ENCODE measurements at places on chromosomes 2 and 18. TPM values are rescaled to one million over a fixed set of nuclear protein-coding genes. Genes with fewer than 3 reads are reported as not detected.

GRCh38 chr18:61471942-61472341 is 138.7 kb downstream of the CDH20 start:
- no peak for DNase-seq

DNA sequence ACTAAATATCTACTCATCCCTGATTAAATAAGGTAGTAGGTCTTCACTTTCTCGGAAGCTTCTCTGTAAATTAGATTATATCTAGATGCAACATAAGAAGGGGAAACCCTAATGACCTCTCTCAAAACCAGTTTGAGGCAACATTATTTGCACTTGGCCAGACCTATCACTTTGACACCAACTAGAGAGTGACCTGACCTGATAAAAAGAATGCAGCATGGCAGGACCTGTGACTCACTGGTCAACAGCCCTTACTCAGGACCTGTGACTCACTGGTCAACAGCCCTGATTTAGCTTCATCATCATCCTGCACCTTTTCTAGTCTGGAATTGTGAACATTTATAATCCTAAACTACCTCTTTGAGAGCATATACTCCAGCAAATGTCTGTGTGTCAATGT is 1957.7 kb upstream of the CELF4 start:
- no peak for DNase-seq

DNA sequence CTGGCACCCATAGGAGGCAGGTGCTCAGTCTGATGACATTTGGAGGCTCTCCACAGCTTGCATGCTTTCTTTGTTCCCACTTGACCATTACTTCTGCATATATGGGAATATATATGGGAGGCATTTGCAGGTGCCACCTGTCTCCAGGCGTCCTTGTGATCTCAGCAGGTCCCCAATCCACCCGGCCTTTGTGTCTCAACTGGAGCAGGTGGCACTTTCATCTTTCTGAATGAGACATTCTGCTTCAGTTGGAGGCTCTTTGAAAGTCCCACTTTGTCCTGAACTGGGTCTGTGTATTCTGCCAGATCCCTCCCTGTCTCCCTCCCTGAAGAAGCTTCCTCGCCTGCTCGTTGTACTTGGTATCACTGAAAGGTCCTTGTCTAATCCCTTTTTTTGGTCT is 318.1 kb upstream of the EPAS1 start:
- DNase-seq: no peak

Gene SNTG2
- 18.2 TPM for total RNA-seq

DNA sequence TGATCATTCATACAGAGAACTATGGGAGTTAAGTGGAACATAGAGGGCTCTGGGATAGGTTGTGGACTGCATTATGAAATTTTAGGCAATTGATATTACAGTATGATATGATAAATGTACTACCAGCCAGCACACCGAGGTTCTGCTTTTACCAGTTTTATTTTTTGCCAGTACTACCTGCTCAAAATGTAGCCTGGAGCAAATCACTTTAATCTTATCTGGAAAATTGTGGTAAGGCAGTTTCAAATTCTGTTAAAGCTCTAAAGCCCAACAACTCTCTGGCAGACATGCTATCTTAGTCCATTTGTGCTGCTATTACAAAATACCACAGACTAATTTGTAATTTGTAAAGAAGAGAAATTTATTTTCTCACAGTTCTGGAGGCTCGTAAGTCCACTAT is 474.9 kb upstream of the CWC22 start:
- no peak for DNase-seq

DNA sequence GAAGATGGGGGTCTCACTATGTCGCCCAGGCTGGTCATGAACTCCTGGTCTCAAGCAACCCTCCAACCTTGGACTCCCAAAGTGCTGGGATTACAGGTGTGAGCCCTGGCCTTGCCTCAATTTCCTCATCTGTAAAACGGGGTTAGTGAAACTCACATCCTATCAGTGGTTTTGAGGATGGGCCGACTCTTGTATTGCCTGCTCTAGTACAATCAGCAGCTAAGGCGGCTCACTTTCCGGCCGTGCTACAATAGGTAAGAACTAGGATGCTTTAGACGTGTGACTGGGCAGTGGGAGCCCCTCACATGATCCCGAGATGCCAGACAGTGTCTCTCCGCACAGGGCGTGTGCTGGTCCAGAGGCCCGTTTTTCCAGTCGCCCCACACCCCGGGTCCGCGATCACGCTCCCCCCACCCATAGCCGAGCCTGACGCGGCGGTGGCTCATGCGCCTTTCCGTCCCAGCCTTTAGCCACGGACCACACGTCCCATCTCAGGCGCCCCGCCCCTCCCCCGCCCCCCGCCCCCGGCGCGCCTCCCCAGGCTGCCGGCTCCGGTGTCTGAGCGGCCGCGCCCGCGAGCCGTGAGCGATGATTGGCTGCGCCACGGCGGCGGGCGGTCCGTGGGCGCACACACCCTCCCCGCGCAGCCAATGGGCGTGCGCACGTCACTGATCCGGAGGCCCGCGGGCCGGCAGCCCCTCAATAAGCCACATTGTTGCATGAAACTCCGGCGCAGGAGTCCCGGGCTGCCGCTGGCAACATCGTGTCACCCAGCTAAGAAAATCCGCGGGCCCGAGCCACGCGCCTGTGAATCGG is at the start of gene HK2:
Gene HK2 (plus strand): TSS at position 710 of the 816 bp plus-strand sequence. CDS start 454 bp downstream, outside the sequence.
- DNase-seq: peak; percentile 50

- DNase-seq: no peak
Measured at GRCh38 chr2:241978670-241979069, 109.1 kb downstream of the RTP5 start.

- no peak for DNase-seq
Measured at GRCh38 chr18:23102493-23103261, 32.6 kb upstream of the CABLES1 start.

Gene RGPD3
- 1.5 TPM for total RNA-seq
